Left ventricle myocardium inferior (tissue), 1 donor: ENCODE measurements at places on chromosomes 11 and 22.

DNA sequence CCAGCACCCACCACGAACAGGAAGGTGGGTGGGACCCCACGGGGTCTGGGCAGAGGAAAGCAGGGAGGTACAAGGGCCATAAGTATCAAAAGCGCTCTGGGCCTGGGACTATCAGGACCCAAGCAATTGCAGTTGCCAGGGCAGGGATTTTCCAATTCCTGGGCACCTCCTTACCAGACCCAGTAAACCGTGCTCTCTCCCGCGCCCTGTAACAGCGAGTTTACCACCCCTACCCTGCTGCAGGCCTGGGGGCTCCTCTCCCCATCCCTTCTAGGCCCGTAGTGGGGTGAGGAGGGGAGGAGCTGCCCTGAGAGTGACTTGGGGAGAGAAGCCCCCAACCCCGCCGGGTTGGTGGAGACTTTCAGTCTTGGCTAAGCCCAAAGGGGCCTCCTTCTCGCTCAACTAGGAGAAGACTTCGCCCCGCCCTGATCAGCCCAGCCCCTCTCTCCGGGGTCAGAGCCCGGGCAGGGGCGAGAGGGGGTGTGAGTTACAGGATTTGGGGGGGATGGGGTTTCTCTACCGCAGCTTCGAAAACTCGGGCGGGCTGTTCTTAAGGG, 5.4 kb downstream of the PAX6 start:
- DNase-seq: no peak

GRCh38 chr11:61120099-61120705, 17.9 kb downstream of the CD5 start:
- no peak for DNase-seq

GRCh38 chr11:85165819-85166218, 461.3 kb downstream of the DLG2 start:
- no peak for DNase-seq

DNA sequence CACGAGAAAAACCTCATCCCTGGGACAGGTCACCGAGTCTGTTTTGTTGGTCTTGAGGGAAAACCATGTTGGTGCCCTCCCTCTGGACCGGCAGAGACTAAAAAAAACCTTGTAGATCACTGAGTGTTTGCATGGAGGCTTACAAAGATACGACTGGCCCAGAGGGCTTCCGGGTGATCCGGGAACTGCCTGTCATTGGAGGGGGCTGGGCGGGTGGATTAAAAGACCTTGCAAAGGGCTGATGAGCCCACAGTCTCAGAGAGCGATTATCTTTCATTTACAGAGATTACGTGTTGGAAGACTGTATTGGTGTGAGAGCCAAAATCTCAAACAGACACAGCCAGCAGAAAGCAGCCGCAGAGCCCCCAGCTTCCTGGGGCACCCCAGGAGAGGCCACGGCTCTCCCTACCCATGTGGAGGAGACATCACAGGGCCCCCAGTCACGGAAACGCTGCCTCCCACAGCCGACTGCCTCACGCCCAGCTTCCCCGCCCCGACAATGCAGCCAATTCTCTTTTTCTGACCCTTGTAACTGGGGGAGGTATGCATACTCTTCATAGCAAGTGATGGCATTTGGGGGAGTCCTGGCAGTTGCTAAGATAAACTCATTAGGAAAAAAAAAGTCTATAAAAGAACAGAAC, 426.4 kb downstream of the CTTN start:
- no peak for DNase-seq

GRCh38 chr11:70175236-70175698, 27.8 kb upstream of the FADD start:
- no peak for DNase-seq

DNA sequence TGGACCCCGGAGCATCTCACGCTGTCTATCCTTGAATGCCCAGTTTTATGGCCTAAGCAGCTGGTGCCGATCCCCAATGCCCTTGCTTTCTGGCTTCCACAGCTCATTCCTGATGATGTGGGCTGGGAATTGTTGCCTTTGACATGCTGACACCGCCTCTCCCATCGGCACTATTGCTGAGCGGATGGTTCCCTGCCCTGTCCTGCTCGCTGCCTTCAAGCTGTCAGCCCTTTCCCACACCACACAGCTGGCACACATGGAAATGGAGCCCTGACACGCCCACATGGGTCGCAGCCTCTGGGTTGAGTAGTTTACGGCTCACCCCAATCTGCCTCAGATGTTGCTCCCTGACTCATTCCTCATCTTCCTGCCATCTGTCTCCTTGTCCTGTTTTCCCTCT, 110.2 kb upstream of the SESN3 start:
- DNase-seq: no peak

GRCh38 chr11:61799665-61800284, 7.1 kb downstream of the FEN1 start:
- DNase-seq: no peak

- no peak for DNase-seq
These were observed 299.9 kb downstream of the FAT3 start for GRCh38 chr11:92524542-92524941.

- DNase-seq: no peak
These were observed 2.5 kb downstream of the CELF1 start for GRCh38 chr11:47550288-47551047.

GRCh38 chr22:50049299-50050195, 8.6 kb downstream of the TTLL8 start:
- no peak for DNase-seq

DNA sequence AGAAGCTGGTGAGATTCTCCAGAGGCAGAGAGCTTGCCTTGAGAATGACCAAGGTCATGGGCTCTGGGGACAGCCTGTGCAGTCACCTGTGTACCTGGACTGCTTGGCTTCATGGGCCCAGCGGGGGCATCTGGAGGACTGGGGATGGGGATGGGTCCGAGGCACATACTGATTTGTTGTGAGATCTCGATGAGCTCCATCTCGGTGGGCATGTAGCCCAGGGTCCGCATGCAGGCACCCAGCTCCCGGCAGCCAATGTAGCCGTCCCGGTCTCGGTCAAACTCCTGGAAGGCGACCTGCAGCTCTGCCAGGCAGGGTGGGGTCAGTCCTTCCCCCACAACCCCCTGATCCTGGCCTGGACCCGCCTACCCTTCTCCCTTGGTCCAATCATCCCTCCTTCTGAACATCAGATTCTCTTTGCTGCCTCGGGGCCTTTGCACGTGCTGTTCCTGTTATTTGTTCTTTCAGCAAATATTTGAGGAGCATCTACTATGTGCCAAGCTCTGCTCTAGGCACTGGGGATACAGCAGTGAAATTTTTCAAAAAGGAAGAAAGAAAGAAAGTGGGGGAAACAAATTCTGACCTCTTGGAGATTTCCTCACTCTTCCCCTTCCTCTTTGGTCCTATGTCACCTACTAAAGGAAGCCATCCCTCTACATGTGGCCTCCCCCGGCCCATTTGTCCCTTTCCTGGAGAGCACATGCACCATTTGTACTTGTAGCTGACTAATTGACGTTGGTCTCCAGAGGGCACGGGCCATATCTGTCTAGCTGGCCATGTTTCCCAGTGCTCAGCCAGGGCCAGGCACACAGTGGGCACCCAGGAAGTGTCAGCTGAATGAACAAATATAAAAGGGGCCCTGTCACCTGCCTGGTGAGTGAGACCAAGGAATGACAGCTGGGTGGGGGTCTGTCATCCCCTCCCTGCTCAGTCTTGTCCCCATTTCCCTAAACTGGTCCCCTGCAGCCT, 2.1 kb downstream of the CABP2 start:
- no peak for DNase-seq

- DNase-seq: no peak
These were observed 28.1 kb downstream of the ALKBH3 start for GRCh38 chr11:43908683-43909082.

GRCh38 chr11:113260541-113260940, 53.8 kb upstream of the TTC12 start:
- DNase-seq: no peak

DNA sequence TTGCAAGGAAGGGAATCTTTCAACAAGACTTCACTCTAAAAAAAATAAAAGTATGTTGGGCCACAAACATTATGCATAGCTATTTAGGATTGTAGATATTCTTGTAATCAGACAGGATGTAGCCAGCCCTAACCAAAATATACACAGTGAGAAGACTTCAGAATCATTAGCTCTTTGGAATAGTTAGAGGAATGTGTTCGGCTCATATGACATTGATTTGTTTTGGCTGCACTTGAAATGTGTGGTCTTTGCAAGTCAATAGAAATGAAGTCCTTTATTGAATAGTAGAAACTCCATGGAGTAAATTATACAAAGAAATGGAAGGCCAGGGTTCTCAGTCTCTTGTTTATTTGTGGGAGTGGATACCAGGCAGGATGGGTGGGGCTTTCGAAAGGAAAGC, 692.1 kb downstream of the NTM start:
- no peak for DNase-seq

DNA sequence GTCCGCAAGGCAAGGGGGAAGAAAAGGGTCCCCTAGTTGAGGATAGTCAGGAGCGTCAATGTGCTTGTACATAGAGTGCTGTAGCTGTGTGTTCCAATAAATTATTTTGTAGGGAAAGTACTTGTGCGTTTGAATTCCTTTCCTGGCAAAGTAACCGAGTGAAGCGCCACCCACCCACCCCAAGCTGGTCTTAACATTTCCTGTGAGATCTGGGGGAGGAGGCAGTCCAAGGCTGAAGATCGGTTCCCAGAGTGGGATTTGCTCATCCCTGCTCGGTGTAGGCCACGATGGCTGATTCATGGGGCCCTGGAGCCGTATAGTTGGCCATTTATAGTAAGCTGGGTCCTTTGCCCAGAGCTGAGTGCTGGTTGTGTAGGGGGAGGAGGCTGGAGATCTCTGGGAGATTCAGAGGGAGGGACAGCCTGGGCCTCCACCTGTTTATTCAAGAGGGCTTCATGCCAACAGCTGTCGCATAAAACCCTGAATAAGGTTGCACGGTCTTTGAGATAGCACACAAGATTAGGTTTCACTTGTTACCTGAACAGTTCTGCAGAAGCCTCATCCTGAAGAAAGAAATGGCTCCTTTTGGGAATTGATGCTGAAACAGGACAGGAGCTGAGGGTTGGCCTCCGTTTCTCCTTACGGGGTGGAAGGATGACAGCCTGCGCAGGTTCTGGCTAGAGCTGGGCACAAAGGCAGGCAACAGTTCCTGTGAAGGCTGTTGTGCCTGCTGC, 2.4 kb downstream of the ATF4 start:
- DNase-seq: no peak

DNA sequence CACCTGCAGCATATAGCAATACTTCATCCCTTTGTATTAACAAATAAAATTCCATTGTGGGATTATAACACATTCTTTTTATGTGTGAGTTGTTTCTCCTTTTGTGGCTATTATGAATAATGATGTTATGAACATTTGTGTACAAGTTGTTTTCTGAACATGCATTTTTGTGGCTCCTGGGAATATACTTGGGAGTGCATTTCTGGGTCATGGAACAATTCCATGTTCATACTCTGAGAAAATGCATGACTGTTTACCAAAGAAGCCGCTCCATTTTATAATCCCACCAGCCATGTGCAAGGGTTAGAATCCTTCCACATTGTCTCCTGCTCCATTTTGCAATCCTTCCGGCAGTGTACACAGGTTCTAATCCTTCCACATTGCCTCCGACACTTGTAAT, 713.8 kb downstream of the TBC1D22A start:
- DNase-seq: no peak

GRCh38 chr11:124934862-124935547, 842 bp downstream of the HEPACAM start:
- DNase-seq: no peak

- DNase-seq: peak; percentile 63
These were observed 15.8 kb downstream of the BLID start for GRCh38 chr11:122100037-122100755.

DNA sequence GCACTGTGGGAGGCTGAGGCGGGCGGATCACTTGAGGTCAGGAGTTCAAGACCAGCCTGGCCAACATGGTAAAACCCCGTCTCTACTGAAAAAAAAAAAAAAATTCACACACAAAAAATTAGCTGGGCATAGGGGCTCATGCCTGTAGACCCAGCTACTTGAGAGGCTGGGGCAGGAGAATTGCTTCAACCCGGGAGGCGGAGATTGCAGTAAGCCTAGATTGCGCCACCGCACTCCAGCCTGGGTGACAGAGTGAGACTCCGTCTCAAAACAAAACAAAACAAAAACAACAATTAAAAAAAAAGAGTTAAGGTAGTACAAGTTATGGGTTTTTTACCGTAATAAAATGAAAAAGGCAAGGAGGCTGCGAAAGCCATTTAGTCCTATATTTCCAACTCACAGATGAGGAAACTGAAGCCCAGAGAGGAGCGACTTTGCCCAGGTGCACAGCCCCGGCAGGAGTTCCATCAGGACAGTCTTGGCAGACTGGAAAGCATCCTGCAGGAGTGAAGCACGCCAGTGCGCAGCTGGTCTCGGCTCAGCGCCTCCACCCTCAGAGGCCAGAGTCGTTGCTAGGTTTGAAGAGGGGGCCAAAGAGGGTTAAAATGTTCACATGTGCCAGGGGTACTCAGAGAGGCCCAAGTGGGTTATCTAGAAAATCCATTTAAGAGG, 3.8 kb upstream of the FADS3 start:
- DNase-seq: no peak
